T-helper 1 cell (primary cell): ENCODE measurements at places on chromosomes 12 and 14.
A peak's percentile ranks its signal among the peaks of the same experiment; 100 is the strongest.

DNA sequence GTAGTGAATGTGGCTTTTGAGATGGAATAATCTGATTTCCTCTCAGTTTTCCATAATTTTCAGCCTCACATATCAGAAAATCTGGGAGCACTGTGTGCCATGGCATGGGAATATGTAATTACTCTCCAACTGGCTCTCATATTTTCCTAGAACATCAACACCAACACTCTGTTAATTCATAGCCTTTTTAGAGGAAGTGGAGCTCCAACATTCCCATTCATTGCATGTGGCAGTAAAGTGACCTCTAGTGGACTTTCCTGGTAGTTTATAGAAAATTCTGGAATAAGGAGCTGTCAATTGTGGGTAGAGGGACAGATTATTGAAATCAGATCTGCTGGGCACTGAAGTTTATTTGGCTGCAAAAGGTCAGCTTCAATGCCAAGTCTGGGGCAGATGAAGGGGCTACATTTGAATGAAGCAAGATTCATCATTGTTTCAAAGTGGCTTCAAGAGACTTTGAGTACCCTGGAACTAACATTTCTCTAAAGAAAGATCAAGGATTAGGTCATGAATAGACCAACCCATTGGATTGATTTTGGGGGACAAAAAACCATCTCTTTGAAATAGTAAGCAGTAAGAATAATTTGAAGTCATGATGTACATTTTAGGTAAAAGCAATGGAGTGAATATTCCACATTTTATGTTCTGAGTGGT lies 23.6 kb upstream of the USP44 start:
- DNase-seq, result no peak

GRCh38 chr12:104551-105081 lies 38.0 kb downstream of the IQSEC3 start:
- DNase-seq, result no peak

GRCh38 chr14:68695326-68695768 lies 97.5 kb downstream of the ZFP36L1 start:
- no peak for DNase-seq

DNA sequence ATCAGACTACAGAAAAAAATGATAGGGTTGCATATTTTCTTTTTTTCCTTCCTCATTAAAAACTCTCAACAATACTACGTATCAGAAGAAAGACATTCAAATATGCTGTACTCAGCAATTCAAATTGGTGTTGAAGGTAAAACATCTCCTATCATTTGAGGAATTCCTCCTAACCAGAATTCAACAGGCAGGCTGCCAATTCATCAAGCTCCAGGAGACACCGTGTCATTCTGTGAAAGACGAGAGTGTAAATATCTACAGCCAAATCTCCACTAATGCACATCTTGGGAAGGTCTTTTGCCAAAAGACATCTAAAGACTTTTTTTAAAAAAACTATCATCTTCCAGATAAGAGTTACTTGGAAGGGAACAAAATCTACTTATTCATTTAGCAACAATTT lies 26.6 kb downstream of the NT5DC3 start:
- no peak for DNase-seq

- peak; percentile 30 for DNase-seq
These were observed 190.2 kb downstream of the FSCB start for GRCh38 chr14:44316647-44317440.
